Epithelial cell of esophagus (primary cell): ENCODE measurements at places on chromosomes 3 and 15.

GRCh38 chr3:175648899-175649298 is 789.8 kb downstream of the NAALADL2 start:
- no peak for DNase-seq

GRCh38 chr3:182633186-182633585 is 160.1 kb upstream of the ATP11B start:
- DNase-seq, result peak; percentile 86

GRCh38 chr3:159586571-159587202 is 401.9 kb upstream of the IL12A start:
- peak; percentile 24 for DNase-seq

DNA sequence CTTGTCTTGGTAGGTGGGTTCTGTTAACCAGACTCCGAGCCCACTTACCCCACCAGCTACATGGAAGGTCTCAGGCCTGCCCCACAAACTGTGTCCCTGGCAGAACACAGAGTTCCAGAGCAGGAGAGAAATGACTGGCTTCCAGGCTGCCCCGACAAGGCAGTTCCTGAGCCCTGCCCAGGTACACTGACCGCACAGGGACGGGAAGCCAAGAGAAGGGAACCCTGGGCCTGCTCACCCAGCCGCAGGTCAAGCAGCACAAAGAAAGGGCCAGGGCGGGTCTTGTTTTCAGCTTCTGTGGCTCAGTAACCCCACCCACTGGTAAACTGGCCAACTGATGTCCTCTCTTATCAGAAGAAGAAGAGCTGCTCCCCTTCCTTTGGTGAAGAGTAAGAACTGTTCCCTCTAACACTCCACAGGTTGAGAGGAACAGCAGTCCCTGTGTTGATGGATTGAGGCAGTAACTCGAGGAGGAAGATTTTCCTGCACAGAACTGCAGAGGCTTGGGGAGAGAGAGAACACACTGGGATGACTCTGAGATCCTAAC is 68.4 kb downstream of the CRTC3 start:
- no peak for DNase-seq

- peak; percentile 85 for DNase-seq
Measured at GRCh38 chr3:132595014-132595413, 2.1 kb upstream of the ACKR4 start.

- no peak for DNase-seq
Measured at GRCh38 chr3:170179432-170179831, 2.1 kb downstream of the PHC3 start.

- peak; percentile 84 for DNase-seq
Measured at GRCh38 chr15:40493089-40493840, 22.5 kb downstream of the CHST14 start.

DNA sequence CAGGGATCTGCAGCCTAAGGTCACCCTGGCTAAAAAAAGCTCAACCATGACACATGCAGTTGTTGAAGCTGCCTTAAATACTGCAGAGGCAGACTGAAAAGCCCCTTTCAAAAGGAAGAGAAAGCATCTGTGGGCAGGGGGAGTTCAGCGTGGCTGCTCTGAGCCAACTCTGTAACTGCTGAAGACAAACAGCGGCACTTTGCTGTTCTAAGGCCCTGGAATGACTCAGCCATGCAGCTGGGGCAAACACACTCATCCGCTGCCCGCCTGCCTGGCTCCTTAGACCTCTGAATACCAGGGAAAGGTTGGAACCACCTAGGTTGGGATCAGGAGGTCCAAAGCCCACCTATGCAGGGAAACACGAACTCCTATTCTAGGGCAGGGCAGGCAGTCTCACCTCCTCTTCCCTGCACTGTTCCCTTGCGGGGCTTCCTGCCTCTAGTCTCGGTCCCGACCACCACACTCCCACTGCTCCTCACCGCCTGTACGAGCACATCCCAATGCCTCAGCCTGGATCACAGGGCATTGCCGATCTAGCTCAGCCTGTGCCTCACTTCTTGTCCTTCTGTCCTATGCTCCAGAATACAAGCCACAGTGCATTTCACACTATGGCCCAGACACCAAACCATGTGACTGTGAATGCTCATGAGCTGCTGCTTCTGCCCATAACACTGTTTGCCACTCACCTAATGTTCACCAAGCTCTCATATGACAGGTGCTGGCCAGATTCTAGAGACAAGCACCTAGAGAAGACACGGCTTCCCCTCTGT is 6.6 kb upstream of the MUSTN1 start:
- no peak for DNase-seq

- DNase-seq, result peak; percentile 90
Measured at GRCh38 chr3:36993326-36994283, at the start of gene MLH1. TSS of gene MLH1 (plus strand) at chr3:36993518. CDS start at chr3:36993548, 30 bp downstream.

GRCh38 chr3:119559441-119559963 is at the start of gene CD80:
TSS of gene CD80 (minus strand) at chr3:119559614. CDS start at chr3:119557728, 1,886 bp downstream.
- DNase-seq, result peak; percentile 60

DNA sequence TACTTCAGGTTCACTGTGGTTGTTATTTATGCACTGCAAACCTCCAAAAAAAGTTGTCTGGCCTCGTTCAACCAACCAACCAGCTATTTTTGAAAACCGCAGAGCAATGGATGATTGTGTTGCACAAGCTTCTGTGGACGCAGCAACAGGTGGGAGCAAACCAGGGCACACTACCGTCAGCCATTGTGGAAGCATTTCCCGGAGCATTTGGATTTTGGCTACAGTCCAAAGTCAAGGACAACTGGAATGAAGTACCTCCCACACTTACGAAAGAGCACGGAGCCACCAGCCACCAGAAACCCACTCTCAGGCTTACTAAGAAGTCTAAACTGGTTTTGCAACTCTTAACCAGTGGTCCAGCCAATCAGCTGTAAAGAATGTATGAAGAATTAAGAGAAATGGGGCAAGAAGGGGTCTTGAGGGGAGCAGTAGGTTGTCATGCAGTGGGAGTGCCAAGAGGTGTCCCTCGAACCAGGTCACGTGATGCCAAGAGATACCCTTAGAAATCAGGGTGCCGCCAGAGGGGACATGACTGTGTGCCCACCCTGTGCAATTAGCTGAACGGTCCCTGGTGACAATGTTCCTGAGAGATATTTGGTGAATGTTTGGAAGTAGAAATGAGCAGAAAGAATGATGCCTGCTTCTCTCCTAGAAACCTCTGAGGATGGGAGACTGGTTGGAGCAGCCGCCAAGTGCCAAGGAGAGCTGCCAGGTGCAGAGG is 68.9 kb upstream of the PCSK6 start:
- peak; percentile 50 for DNase-seq

DNA sequence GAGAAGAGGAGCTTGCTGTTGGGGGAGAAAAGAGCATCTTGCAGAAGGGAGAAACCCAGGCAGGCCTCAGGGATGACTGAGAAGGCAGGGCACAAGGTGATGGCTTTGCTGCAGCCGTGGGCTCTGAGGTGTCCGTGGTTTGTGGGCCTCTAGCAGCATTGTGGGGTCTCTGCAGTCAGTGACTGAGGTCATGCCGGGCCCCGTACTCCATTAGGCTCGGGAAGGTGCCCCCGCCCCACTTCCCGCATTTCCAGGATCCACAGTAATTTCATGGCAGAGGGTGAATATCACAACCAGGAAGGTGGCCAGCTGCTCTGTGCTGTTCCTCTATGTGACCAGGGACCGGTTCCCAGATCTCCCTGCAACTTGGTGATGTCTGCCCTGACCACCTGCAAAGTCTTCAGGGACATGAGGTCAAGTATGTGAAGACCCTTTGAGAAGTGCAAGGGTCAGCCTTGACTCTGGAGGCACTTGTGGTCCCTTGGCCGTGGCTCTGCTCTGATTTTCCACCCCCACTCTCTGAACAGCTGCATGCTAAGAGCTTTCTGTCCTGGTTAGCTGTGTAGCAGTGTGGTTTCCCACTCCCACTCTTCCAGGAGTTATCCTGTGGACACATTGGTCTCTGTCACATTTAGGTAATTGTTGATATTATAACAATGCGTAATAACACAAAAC is 3.6 kb downstream of the KLF13 start:
- DNase-seq, result no peak

GRCh38 chr15:60411774-60412425 is 14.1 kb upstream of the ANXA2 start:
- DNase-seq, result no peak

GRCh38 chr15:94206463-94207167 is 24.7 kb upstream of the MCTP2 start:
- peak; percentile 90 for DNase-seq

GRCh38 chr3:111070772-111071256 is 802 bp upstream of the NECTIN3 start:
- DNase-seq, result peak; percentile 62

- DNase-seq, result no peak
Measured at GRCh38 chr3:192894676-192895075, 23.0 kb downstream of the MB21D2 start.

DNA sequence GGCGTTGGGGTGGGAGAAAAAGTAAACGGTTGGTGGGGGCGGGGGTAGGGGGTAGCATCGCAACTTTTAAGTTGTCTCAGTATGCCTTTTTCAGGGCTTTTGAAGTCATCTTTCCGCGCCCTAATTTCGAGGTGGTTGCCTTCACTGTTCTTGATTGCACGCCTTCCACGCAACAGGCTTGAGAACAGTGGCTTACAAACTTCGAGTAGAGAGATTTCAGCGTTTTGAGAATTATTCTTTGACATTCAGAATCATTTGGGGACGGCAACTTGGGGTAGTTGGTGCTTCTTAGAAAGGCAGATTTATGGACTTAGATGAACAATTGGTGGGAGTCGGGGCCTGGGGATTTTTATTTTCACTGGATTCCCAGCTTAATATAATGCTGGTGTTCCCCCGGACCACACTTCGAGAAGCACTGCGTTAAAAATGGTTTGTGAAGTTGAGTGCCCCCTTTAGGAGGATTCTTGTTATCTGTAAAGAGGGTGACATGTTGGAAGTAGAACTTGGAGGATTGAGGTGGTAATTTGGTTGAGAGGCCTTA is 880 bp downstream of the PPP4R2 start:
- DNase-seq, result peak; percentile 57

- DNase-seq, result no peak
Measured at GRCh38 chr15:31486906-31487695, 160.5 kb downstream of the KLF13 start.

- DNase-seq, result no peak
Measured at GRCh38 chr3:157488144-157488543, 15.1 kb downstream of the VEPH1 start.

GRCh38 chr3:69214241-69214640 is 91.8 kb upstream of the LMOD3 start:
- peak; percentile 46 for DNase-seq

DNA sequence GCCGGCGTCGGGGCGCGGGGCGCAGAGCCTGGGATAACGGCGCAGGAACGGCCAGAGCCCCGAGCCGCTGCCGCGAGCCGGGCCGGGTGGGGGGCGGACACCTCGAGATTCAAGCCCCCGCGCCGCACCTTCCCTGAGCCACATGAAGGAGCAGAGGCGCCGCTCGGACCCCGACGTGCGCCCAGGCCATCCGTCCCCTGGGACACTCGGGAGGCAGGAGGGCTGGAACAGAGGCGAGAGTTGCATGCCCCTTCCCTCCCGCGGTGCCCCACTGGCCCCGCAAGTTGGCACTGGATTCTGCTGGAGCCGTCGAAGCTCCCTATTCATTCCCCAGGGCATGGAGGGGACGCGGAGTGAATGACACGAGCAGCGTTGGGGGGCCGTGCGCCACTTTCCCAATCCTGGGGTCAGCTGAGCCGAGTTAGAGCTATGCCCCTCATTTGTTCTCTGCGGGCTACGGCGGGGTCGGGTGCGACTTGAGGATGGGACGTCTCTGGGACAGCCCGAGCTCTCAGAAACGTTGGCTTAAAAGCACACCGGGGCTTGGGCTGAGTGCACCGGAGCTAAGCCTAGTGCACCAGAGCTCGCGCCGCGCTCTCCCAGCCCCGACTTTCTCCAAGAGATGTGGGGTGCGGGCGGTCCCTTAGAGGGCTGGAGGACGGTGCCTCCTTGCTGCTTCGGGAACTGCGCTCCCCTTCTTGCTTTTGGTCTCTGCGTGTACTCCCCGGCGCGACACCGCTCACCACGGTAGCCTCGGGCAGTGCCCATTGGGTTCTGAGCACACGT is 588 bp downstream of the SLC6A1 start:
- DNase-seq, result no peak

DNA sequence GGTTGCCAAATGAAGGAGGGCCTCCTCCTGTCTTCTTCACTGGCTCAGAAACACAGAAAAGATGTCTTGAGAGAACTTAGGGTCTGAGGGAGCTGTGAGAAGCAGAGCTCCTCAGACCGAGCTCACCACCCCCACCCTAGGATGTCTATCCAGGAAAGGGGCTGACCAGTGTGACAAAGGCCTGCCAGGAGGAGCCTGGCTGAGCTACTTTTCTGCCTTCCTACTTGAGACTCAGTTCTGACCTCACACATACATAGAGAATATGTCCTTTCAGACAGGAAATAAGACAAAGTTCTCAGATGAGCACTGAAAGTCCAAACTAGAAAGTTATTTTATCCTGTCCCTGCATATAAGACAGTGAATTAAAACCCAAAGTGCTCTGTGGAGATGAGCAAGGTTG is 54.5 kb downstream of the KIF9 start:
- DNase-seq, result no peak

DNA sequence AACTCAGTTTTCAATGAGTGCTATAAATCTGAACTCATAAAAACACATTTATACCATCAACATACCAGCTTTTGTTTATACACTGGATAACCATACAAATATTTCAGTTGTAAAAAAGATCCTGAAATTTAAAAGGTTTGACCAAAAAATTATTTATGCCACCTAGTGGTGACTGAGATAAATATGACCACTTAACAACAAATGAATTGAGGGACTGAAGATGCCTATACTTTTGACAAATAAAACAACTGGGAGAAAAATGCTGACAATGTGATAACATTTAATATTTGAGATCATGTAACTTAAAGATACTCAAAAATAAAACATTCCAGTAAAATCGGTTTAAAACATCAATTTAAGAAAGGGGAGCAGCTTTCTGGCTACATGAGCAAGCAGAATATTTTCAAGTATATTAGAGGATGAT is 30.4 kb downstream of the ATG3 start:
- peak; percentile 35 for DNase-seq

GRCh38 chr3:134619884-134620445 is 30.9 kb downstream of the KY start:
- no peak for DNase-seq

DNA sequence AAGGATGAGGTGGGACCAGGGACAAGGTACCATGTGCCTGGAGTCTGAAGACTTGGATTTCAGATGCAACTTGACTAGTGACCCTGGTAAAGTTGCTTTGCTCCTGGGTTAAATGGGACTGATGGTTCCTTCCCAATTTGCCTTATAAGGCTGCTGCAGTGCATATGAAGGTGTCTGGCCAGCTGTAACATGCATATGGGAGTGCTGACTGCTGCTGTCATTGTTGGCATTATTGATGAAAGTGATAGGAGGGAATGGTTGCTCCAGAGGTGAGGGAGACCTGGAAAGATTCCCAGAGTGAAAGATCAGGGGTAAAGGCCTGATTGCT is 20.5 kb downstream of the CYP8B1 start:
- DNase-seq, result no peak

DNA sequence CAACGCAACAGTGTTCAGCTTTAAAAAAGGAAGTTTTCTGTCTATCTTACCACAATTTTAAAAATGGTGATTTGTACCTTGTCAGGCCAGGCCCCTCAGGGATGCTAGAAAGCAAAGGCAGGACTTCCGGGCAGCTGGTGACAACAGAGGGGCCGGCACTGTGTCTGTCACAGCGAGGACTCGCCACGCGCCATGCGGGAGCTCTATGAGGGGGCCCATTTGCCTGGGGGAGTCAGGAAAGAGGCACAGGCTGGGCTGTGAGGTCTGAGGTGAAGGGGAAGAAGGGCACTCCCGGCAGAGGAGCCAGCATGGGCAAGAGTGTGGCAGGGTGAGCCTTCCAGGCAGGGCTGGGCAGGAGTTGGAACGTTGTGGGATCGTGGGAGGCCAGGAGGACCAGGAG is 7.0 kb downstream of the IQSEC1 start:
- DNase-seq, result no peak
